ENCODE measurements at places on chromosomes 3 and 15.

DNA sequence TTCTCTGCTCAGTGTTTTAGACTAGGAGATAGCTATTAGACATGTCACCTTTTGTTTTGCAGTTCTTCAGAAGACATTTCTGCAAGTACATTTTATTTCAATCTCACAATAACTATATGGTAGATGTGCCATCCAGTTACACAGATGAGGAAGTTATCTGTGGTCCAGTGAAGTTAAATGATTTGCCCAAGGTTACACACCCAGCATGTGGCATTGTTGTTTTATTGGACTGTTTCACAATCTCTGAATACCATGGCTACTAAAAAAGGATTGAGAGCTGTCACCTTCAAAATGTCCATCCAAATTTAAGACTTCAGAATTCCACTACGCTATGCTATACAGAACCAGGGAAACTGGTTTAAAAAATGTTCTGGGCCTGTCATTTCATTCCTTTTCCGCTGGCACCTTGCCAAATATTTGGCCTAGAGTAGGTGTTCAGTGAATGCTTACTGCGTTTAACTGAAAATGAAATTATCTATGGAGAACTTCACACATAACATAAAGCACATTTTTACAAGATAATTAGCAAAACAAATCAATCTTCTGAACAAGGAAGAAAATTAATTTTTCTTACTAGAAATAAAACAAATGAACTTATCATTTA is 20.2 kb downstream of the TM6SF1 start:
- DNase-seq, result no peak

- DNase-seq, result no peak
Measured at GRCh38 chr3:17411157-17411877, 331.1 kb downstream of the TBC1D5 start.

GRCh38 chr15:46751303-46751702 is 966.0 kb upstream of the SEMA6D start:
- no peak for DNase-seq

GRCh38 chr3:124652009-124652408 is 78.2 kb upstream of the UMPS start:
- DNase-seq, result no peak

DNA sequence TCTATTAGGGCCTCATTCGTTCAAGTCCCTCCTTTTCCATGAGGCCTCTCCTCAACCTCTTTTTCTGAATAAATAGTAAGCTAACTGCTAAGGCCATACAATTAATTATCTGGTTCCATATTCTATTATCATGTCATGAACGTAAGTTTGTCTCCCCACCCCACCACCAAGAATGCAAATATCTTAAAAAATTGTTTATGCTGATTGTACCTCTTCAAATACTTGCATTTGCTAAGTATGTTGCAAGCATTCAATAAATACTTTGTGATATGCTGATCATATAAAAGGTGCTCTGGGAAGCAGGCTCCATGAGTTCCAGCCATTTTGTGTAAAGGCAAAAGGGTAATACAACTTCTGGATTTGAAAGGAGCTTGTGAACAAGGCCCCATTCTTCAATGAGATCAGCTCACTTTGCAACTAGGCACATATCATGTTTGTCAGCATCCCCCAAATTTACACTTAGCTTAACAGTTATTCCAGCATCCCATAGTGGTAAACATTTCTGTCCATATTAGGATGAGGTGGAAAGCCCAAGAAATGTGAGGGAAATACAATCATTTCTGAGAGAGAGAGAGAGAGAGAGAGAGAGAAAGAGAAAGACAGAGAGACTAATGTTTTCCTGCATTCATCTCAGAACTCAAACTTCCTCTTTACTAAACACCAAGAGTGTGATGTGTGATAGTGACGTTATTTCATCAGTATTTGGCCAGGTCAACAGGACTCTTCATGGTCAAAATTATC is 33.2 kb downstream of the SLC12A8 start:
- DNase-seq, result no peak

DNA sequence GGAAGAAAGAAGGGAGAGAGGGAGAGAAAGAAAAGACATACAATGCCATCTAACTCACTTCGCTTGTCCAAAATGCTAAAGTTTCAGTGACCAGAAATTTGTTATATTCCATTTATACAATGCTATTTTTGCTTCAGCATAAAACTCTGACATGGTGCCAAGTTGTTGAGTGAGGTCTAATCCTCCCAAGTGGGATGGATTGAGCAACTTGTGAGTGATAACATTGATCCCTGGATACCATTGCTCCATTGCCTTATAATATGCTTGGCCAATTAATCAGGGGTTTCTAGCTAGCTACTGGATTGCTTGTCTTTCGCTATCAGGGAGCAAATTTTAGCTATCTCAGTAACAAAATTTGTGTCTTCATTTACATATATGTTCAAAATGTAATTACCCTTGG is 615.6 kb upstream of the DPPA4 start:
- DNase-seq, result peak; percentile 36

GRCh38 chr3:16168211-16168610 is 6.3 kb upstream of the GALNT15 start:
- no peak for DNase-seq

DNA sequence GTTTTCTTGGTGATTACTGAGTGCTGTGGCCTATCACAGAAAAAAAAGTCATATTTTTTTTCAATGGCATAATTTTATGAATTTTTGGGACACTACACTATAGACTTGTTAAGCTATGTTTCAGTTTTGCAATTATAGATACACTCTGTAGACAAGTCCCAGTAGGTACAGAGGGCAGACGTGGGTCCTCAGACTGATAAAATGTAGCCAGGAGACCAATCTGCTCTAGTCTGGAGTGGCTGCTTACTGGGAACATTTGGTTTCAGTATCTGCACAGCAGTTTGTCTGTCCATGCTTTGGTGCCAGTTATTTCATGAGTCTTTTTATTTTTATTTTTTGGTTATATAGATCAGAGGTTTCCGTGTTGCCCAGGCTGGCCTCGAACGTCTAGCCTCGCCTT is 313.4 kb upstream of the LRRFIP2 start:
- no peak for DNase-seq

DNA sequence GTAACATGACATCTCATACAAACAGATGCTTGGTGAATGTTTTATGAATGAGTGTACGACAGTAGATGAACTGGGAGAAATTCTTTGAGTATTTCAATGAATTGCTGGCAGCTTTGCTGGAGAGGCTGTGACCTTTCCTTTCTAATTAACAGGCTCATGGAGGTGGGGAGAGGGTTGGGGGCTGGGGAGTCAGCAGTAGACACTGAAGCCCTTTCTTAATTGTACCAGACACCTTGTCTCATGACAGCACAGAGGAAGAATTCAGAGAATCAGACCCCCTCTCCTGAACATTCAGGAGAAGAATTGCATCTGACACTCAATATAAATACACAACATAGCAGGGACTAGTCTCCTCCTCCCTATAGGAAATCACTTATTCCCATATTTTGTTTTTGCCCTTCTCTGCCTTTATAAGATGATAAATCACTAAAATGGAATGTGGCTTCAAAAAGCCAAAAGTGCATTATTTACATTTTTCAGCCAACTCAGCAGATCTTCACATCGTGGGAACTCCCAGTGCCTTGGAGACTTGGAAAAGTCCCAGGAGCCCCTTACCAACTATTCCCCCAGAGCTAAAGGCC is 66.2 kb upstream of the TPM1 start:
- DNase-seq, result no peak

DNA sequence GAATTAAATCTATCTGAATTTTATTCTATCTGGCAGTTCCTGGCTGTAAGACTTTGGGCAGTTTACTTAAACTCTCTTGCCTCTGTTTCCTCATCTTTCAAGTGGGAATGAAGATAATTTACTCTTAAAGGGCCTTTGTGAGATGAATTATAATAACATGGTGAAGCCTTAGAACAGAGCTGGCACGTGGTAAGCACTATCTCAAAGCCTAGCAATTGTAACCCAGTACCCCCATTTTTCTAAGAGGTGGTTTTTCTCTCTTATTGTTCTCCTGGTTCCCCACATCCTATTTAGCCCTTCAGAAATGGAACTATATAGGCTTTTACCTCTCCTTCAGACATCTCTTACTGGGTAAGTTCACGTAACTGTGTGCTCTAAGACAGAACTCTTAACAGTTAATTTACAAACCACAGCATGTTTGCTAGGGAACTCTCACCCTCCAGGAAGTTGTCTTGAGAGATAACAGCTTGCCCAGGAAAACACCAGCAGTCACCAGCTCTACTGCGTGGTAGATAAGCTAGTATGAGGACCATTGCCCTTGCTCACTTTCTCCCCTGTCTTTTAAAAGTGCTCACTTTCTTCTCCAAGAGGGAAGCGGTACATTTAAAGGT is 12.3 kb upstream of the CRBN start:
- DNase-seq, result no peak

DNA sequence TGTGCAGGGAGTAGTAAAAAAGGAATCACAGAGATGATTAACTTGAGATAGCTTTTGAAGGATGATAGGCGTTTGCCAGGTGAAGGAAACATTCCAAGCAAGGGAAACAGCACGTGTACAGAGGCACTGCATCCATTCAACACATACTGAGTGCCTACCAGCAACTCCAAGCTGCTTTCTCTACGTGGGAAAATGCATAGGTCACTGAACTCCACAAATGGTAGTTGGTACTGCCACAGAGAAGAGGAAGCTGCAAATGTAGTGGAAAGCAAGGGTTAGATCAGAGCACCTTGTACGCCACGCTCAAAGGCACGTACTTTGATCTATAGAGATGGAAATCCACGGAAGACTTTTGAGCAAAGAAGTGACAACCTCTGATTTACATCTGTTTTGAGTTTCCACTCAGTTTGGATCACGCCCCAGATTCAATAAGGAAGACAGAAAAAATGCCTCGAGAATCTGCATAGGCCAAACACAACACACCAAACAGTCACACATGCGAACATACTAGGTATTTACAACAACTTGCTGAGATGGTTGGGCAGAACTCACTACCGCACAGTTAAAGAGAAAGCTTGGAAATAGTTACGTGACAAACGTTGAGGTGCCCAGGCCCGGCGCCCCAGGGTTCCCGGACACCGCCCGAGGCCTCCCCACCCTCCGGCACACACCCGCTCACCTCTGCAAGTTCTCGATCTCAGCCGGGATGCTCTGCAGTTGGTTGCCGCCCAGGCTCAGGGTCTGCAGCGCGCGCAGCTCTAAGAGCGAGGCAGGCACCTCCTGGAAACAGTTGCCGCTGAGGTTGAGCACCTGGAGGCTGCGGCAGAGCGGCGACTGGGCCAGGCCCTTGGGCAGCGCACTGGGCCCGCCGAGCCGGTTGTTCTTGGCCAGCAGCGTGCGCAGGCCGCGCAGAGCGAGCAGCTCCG is 826 bp downstream of the LRRC58 start:
- DNase-seq, result no peak

DNA sequence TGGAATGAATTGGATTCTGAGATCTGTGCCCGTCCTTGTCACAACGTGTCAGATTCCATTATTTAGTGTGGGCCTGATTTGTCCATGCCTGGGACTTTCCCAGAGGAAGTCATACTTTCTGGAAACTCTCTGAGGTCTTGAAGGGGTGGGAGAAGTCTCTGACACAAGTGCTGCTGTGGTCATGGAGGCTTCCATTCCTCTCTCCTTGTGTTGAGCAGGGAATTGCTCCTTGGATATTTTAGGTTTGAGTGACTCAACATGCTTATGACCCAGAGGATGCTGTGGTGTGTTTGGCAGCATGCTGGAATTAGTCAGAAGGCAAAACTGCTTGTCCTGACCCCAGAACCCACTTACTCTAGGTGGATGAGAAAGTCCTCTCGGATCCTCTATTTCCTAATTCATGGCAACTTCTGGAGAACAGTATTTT is 132.1 kb downstream of the LPP start:
- peak; percentile 100 for DNase-seq

DNA sequence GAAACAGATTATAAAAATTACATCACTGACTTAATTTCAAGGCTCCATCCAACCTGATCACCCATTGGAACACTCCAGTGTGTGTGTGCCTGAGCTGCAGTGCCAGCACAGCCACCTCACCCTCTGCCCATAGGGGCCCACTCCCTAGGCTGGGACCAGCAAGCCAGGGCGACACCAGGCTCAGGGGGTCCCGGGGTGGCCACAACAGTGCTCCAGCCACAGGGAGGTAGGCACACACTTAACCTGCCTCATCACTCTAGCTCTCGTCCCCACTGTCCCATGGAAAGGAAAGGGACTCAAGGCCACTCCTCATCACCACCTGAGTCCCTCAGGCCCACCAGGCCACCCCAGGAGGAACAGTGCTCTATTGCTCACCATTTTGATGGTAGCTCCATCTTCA is 24.9 kb downstream of the ZXDC start:
- DNase-seq, result no peak

DNA sequence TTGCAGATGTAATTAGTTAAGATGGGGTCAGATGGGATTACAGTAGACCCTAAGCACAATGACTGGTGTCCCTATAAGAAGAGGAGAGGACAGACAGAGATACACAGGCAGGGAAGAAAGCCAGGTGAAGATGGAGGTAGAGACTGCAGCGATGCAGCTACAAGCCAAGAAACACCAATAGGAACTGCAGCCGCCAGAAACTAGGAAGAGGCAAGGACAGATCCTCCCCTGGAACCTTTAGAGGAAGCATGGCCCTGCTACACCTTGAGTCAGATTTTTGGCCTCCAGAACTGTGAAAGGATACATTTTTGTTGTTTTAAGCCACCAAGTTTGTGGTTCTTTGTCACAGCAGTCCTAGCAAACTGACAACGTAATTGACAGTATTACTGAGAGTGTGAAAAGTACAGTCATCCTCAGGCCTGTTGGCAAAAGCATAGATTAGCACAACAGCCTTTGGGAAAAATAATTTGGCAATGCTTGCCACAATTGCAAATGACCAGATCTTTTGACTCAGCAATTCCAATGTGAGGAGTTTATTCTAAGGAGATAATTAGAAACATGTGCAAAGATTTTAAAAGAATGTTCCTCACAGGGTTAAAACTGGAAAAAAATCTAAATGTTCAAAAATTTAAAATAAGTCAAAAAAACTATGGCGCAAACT is 82.6 kb upstream of the TJP1 start:
- peak; percentile 26 for DNase-seq

GRCh38 chr3:85631070-85631469 is 672.3 kb downstream of the CADM2 start:
- DNase-seq, result no peak

DNA sequence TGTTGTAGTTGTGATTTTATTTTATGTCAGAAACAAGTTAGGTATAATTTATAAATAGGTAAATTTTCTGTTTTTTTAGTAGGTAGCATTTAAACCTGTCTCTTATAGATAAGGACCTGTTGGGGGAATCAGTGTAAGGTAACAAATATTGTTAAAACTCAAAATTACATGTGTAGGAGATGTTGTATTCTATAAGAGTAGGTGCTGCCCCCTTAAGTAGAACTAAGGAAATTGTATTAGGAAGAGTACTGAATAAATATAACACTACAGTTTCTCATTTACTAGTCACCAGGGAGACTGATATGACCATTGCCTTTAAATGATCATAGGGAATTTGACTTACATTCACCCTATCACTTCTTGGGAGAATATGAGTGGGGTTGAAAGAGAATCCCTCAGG is 31.2 kb downstream of the SLC25A36 start:
- peak; percentile 9 for DNase-seq

DNA sequence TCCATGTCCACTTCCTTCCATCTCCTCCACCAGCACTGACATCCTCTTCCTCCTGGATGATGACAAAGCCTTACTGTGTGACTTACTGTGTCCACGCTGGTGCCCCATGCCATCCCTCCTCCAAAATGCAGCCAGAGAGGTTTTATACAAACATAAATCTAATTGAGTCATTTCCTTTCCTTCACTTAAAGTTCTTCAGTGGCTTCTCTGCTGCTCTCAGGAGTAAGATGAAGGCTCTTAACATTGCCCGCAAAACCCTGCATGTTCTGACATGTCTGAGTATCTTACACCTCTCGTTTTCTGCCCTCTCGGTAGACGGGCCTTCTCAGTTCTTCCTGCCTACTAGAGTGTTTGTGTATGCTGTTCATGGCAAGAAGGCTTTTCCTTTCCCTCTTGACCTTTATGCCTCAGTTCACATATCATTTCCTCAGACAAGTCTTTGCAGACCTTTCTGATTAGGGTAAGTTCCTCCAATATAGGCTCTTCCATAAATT is 175.5 kb downstream of the CFAP20DC start:
- no peak for DNase-seq

Measured in stromal cell of bone marrow (primary cell).